CD4-positive, alpha-beta memory T cell (primary cell): ENCODE measurements at places on chromosomes 2 and 18. TPM values are rescaled to one million over a fixed set of nuclear protein-coding genes. Genes with fewer than 3 reads are reported as not detected.

CFAP65 gene
- total RNA-seq: not detected

CRYGD gene
- total RNA-seq: not detected

PRSS56 gene
- not detected for total RNA-seq

OSR1 gene
- not detected for total RNA-seq

FBXO15 gene
- 2.6 TPM for total RNA-seq

GMCL1 gene
- total RNA-seq: 31.8 TPM

C2orf76 gene
- 8.8 TPM for total RNA-seq

HOXD13 gene
- total RNA-seq: not detected

FARP2 gene
- 17.2 TPM for total RNA-seq

NTSR2 gene
- not detected for total RNA-seq

FBXO36 gene
- total RNA-seq: 0.75 TPM

RESP18 gene
- not detected for total RNA-seq

TUBA4B gene
- not detected for total RNA-seq

CIB4 gene
- not detected for total RNA-seq

DAPL1 gene
- not detected for total RNA-seq

GALNT13 gene
- total RNA-seq: not detected

LRRFIP1 gene
- total RNA-seq: 119 TPM

DAW1 gene
- not detected for total RNA-seq

MSTN gene
- total RNA-seq: not detected

CCDC141 gene
- total RNA-seq: 8.2 TPM

MEP1B gene
- total RNA-seq: not detected

NABP1 gene
- 111 TPM for total RNA-seq

ATAD2B gene
- 38.7 TPM for total RNA-seq

DLGAP1 gene
- 0.17 TPM for total RNA-seq

SNX17 gene
- 122 TPM for total RNA-seq

CPLX4 gene
- not detected for total RNA-seq

GREB1 gene
- total RNA-seq: 0.19 TPM

SFTPB gene
- total RNA-seq: not detected

CETN1 gene
- not detected for total RNA-seq

FZD7 gene
- total RNA-seq: 0.47 TPM

FTCDNL1 gene
- total RNA-seq: 1.9 TPM

GGCX gene
- 28.5 TPM for total RNA-seq

SNORC gene
- 1.4 TPM for total RNA-seq

MARCHF4 gene
- total RNA-seq: not detected

FIGN gene
- not detected for total RNA-seq

C2orf81 gene
- total RNA-seq: 5.3 TPM

KIAA2012 gene
- total RNA-seq: not detected

SERPINB7 gene
- not detected for total RNA-seq

AOX1 gene
- total RNA-seq: not detected

GYPC gene
- total RNA-seq: 80.8 TPM

PSMA8 gene
- total RNA-seq: 0.67 TPM

DPYSL5 gene
- total RNA-seq: not detected

DTNA gene
- total RNA-seq: not detected

ADRA2B gene
- total RNA-seq: not detected

SEPTIN2 gene
- total RNA-seq: 362 TPM

AFF3 gene
- 3.9 TPM for total RNA-seq

PRKCE gene
- 19.2 TPM for total RNA-seq

WNT10A gene
- 11.1 TPM for total RNA-seq

EVA1A gene
- not detected for total RNA-seq

M1AP gene
- total RNA-seq: not detected

MC5R gene
- not detected for total RNA-seq

LOXHD1 gene
- not detected for total RNA-seq

MYO5B gene
- total RNA-seq: not detected

ALPG gene
- not detected for total RNA-seq

CDKL4 gene
- 0.38 TPM for total RNA-seq

AGXT gene
- total RNA-seq: not detected

MAP3K19 gene
- not detected for total RNA-seq

STAT4 gene
- total RNA-seq: 114 TPM

GPR17 gene
- not detected for total RNA-seq

TACR1 gene
- total RNA-seq: not detected
